ENCODE measurements at places on chromosomes 3 and 15.

- no peak for DNase-seq
These were observed 329.1 kb downstream of the VPS13C start for GRCh38 chr15:61731099-61731498.

DNA sequence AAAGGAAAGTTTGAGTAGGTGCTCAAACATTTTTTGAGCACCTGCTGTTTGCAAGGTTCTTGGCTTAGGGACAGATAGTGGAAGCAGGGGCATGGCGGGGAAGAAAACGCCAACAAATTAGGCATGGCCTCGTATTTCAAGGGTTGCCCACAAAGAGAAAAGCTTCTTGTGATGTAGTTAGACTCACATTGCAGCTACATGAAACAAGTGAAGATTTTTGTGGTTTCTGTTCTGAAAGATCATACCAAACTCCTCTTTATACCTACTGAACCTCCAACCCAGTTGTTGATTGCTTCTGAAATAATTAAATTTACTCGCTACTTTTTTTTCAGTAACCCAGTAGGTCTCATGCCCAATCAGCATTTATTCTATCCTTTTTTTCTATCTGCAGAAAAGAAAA, 23.5 kb upstream of the RARB start:
- DNase-seq: no peak

- no peak for DNase-seq
These were observed 2.1 kb downstream of the IDH2 start for GRCh38 chr15:90099868-90100831.

- DNase-seq: peak; percentile 42
These were observed 45.8 kb upstream of the PCSK6 start for GRCh38 chr15:101535170-101535902.

DNA sequence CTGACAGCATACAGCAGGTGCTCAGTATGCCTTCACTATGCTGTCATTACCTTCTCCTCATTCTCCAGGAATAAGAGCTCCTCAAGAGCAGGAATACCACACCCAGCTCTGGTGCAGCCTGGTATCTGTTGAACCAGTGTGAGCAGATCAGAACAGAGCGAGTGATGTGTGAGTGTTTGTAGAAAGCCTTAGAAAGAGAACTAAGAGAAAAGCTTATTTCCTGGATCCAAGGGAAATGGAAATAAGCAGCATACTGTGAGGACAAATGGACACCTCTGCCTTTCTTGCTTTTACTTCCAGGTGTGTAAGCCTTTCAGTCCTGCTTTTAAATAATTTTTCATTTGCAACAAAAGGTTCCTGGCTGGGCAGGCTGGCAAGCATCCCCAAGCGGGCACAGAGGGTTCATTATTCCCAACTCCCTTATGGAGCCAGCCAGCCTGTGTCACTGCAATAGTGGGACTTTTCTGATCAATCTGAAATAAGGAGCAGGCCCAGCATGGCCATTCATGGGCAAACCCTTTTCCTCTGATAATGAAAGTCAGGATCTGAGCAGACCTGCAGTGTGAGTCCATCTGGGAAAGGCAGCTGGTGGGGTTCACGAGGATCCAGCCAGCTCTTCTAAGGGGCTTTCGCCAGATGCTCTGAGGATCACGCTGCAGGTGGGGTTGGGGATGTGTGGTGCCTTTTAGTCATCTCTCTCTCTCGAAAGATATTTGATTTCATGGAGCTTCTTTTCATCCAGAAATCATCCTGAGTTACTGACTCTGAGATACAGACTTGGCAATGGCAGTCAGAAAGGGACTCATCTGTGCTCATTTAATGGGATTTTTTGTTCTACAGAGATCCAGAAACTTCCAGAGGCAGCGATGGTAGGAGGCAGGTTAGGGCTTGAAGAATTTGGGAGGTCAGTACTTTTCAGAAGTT, 594.9 kb upstream of the CFAP20DC start:
- no peak for DNase-seq

DNA sequence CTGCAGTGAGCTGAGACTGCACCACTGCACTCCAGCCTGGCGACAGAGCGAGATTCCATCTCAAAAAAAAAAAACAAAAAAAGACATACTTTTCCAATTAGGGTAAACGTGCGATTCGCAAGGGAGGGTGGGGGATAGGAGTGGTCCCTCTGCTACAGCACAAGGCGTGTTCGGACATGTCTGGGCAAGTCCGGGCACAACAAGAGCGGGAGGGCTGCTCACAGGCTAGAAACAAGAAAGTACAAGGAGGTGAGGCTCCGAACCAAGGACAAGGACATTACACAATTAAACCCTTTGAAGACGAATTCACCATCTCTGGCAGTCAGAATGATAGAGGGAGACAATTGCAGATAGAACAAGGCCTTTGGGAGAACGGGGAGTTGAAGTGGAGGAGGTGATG, 32.2 kb upstream of the BCL2A1 start:
- DNase-seq: peak; percentile 21

GRCh38 chr3:31029706-31030105, 135.2 kb upstream of the GADL1 start:
- no peak for DNase-seq

- no peak for DNase-seq
These were observed 22.8 kb downstream of the MYO1E start for GRCh38 chr15:59349680-59350420.

GRCh38 chr15:50803479-50804180, 38.1 kb upstream of the SPPL2A start:
- no peak for DNase-seq

- no peak for DNase-seq
These were observed 167.3 kb upstream of the RORA start for GRCh38 chr15:61396235-61396919.

- DNase-seq: no peak
These were observed 264.8 kb downstream of the SLCO3A1 start for GRCh38 chr15:92118162-92118935.

DNA sequence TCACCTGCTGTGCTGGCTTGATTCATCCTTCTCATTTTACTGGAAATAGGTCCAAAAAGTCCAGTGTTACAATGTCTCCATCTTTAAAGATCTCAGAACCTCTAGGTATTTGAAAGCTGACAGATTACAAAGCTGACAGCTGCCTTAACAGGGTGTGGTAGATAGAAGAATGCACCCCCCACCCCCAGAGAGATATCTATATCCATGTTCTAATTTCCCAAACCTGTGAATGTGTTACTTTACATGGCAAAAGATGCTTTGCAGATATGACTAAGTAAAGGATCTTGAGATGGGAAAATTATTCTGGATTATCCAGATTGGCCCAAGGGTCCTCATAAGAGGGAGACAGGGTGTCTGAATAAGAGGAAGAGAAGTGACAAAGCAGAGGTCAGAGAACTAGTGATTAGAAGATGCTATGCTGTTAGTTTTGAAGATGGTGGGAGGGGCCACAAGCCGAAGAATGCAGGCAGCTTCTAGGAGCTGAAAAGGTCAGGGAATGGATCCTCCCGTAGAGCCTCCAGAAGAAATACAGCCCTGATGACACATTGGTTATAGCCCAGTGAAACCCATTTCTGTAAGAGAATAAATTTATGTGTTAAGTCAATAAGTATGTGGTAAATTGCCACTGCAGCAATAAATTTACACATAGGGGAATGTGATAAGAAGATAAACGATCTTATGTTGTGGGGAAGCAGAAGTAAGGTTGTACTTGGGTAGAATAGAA, 21.5 kb upstream of the FSTL1 start:
- DNase-seq: no peak

All from activated CD8-positive, alpha-beta memory T cell treated with anti-CD3 and anti-CD28 coated beads for 24 hours (primary cell).